Large intestine (tissue), 12 donors: ENCODE measurements at places on chromosomes 2 and 18.
A peak's percentile ranks its signal among the peaks of the same experiment; 100 is the strongest.

- no peak for DNase-seq
These were observed 366.9 kb downstream of the CMPK2 start for GRCh38 chr2:6498841-6499240.

DNA sequence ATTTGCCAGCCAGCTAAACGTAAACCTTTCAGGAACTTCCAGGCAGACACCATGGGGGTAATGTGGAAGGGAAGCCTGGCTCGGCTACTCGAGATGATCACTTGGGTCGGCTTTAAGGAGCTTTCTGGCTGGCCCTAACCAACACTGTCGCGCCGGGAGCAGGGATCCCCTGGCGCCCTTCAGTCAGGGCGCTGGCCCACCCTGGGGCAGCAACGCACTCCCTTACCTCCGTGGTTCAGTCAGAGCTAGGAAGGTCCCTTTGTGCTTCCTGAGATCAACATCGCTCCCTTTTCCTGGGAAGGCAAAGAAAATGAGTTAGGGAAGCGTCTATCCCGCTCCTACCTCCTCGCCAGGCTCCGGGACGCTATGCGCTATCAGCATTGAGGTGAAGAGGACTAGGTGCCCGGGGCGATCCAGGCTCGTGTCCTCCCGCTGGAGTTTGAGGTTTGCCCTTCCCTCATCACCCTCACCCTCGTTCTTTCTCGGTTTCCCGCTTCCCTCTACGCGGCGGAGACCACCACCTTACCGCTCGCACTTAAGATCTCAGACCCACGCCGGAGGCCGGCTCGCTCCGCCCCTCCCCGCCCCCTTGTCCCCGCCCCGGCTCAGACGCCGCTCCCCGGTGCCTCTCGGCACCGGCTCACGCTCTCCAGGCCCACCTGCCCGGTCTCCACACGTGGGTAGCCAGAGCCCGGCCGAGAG lies 449 bp upstream of the ATRAID start:
- DNase-seq, result no peak

DNA sequence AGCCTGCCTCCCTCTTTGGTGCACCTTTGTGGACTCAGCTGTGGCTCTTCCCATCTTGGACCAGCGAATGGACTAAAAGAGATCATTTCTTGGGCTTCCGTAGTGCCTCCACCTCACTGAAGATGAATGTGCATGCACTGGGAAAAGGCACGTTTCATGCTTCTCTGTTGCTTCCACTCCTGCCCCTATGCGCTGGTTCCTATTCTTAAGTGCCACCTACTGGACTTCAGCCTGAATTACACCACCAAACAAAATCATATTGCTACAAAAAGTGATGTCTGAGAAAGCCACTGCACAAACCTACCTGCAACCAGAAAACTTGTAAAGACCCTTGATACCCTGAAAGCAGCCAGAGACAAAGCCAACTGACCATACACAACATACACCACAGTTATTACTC lies 695.6 kb downstream of the TSN start:
- DNase-seq, result peak; percentile 22

DNA sequence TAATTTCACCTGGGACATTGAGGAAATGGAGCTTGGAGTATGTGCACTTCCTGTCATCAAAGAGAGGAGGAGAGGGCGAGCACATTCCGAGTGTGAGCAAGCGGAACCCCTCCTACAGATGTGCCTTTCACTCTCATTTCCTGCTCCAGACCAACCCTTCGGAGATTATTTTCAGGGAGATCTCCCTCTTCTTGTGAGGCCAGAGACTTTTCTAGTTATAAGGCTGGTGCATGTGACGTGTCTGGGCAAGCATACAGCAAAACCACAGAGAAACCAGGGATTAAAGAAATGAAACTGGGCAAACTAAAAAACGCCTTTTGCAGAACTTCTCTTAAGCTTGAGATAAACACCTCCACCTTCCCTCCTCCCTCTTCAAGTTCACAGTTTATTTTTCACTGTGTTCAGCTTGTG lies 409.2 kb upstream of the TCF4 start:
- DNase-seq, result no peak

DNA sequence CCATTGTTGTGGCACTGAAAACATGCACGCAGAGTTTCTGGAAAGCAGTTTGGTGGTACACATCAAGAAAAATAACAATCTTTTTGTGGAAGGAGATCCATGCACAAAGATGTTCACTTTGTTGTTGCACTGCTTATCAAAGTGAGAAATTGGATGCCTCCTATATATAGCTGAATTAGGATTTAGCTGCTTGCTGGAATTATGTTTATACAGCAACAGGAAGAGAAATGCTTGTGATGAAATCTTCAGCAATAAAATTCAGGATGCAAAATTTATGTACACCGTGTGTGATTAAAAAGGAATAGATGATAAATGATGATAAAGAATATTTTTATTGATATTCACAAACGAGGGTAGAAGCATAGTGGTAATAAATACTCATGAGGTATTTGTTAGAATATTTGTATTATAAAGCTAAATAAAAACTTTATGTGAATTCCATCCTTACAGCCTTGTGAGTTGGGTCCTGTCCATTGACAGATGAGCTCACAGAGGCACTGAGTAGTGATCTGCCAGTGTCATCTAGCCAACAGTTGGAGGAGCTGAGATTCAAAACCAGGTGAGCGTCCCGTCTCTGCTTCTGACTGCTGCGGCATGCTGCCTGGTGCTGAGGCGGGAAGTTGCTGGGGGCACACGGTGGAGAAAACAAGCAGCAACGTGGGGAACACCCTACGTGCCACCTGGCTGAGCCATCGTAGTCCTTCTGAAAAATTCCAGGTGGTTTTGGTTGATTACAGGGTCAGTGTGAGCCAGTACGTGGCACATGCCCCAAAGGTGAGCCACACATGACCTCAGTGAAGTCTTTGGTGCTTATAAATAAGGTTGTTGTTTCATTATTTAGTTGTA lies 80.2 kb downstream of the ASAP2 start:
- DNase-seq, result no peak

DNA sequence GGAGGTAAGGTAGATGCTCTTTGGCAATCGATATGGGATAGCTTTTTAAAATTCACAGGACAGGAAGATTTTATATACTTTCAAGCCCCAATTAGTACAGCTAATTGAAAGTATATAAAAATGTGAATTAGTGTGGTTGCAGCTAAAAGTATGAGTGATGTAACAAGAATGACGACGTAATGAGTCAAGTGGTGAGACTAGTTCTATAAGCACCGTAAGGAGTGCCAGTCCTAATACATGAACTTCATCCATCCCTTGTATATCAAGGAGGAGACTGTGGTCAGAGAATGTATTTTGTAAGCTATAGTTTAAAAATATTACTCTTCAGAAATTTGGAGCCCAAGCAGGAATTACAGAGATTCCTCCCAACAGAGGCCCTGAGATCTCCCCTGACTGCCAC lies 25.8 kb downstream of the DNAJC27 start:
- no peak for DNase-seq

DNA sequence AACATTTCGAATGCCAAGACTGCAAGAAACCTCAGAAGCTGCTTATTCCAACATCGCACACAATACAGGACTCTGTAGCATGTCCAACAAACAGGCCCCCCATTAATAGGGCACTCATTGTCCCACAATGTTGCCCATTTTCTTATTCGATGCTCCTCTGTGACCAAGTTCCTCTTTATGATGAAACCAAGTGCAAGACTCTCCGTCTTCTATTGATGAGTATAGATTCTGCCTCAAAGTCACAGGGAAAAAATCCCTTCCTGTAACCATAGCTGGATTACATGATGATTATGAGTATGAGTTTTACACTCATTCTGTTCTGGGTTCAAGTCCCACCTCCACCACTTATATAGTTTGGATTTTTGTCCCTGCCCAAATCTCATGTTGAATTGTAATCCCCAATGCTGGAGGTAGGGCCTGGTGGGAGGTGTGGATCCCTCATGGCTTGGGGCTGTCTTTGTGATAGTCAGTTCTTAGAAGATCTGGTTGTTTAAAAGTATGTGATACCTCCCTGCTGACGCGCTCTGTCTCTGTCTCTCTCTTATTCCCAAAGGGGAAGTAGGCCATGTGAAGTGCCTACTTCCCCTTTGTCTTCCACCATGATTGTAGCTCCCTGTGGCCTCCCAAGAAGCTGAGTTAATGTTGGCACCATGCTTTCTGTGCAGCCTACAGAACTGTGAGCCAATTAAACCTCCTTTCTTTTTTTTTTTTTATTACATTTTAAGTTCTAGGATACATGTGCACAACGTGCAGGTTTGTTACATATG lies 148.7 kb downstream of the OSR1 start:
- DNase-seq, result no peak

- DNase-seq, result peak; percentile 50
These were observed 453 bp upstream of the ANTXR1 start for GRCh38 chr2:69012310-69013141.

- DNase-seq, result no peak
These were observed 37.5 kb upstream of the SERPINB2 start for GRCh38 chr18:63850020-63850419.

- DNase-seq, result no peak
These were observed 54.4 kb downstream of the TRIB2 start for GRCh38 chr2:12771154-12771553.

DNA sequence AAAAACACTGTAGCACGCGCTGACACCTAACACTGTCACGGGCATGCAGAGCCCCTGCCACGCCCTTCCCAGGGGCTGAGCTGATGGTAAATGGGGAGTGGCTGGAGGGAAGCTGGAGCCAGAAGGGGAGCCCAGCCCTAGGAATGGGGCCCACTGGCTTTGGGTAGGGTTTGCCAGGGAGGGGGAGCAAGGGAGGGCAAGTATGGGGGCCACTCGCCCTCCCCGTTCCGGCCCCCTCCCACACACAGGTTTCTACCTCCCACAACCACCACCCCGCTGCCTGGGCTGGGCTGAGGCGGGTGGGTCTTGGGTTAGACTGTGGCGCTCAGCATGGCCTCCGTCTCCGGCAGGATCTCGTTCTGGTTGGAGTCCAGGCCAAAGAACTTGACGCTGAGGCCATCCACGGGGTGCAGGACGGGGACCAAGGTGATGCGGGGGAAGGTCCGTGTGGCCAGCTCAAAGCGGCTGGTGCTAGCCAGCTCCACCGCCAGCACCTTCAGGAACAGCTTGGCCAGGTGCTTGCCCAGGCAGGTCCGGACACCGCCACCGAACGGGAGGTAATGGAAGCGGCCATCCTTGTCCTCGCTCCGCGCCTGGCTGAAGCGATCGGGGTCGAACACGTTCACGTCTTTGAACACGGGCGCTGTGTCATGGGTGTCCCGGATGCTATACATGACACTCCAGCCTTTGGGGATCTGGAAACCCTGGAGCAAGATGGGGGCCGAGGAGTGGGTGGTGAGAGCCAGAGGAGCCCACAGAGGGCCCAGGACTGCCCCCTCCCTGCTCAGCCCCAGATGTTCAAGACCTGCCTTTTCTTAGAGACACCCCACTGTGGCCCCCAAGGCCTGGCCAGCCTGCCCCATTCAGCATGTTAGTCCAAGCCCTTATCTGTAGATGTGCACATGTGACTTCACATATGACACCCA lies 15.5 kb downstream of the CYP26B1 start:
- DNase-seq, result no peak

GRCh38 chr2:224786848-224787247 lies 70.7 kb upstream of the CCDC195 start:
- DNase-seq, result no peak

DNA sequence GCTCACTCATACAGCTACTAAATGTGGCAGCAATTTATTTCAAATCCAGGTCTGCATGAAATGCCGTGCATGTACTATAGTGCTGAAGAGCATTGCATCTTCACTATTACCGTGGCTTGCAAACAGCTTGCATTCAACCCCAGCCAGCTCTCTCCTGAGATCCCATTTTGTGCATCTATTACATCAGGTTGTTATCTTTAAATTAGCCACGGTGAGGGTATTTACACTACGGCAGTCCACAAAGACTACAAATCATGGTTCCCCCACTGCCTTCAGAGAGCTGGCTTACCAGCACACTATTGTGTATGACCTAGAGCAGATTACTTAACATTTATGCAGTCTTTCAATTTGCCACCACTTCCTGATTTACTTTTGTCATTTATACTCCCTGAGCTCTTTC lies 621.3 kb upstream of the LRATD1 start:
- no peak for DNase-seq

DNA sequence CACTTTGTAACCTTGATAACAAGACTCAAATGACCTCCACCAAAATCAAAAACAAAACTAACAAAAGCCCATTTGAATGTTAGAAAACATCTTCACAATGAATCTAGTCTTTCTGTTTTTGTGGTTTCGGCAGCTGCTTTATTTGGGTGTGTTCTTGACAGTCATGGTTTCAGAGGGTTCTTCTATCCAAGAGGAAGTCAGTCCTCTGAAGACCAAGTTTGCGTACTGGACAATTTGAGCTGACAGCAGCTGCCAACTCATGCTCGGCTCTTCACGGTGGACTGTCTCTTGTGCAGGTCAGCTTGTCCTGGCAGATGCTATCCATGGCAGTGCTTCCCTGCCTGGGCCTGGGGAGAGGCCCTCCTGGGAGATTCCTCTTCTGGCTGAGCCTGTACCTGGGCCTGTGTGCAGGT lies 91.0 kb downstream of the TMEM17 start:
- DNase-seq, result no peak

- DNase-seq, result no peak
These were observed 11.5 kb upstream of the TSPYL6 start for GRCh38 chr2:54267577-54267976.

- DNase-seq, result no peak
These were observed 978.8 kb upstream of the POU3F3 start for GRCh38 chr2:103875131-103875530.

- DNase-seq, result no peak
These were observed 25.8 kb downstream of the CIDEA start for GRCh38 chr18:12279781-12280531.

DNA sequence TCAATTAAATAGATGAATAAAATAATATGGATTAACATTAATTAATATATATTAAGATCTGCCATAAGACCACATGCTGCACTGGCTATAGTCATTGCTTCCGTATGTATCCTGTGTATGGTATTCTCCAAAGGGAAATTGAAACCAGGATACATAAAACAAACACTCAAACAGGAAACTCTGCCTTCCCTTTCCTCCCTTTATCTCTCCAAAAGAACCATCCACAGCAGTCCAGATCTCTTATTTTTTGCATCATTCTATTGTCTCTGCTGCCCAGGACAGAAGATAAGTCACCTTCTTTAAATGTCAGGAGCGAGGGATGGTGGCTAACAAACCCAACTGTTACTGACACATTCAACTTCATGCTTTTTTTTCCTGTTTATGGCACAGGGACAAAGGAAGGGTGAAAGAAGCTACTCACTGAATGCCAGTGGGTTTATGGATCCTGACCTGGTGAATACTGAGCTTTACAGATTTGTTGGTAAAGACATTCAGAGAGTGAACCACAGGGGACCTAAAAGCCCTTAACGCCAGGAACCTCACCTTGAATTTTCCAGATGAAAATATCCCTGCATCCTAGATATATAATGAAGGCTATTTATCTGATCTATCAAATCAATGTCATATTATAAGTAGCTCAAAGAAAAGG lies 67.5 kb downstream of the CSRNP3 start:
- DNase-seq, result no peak

DNA sequence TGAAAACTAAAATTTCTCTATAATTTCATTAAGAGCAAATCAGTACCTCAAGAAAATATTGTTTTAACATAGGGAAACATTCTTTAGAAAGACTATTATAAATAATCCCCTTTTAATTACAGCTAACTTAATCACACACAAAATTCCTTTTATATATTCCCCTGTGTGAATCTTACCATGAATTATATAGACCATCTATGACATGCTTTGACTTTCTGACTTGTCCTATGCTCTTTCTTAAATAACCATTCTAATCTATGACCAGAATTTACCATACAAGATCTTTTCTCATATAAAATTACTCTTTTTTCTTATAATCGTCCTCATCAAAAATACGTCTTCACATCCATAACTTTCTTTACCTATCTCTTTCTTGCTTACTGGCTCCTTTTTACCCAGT lies 824.2 kb upstream of the FAM98A start:
- DNase-seq, result no peak

- DNase-seq, result peak; percentile 26
These were observed at the start of gene ANKRD29 for GRCh38 chr18:23662309-23663263. ANKRD29 (minus strand) TSS chr18:23662911; CDS start chr18:23662730, 181 bp downstream.
